Activated gamma-delta T cell treated with anti-CD3 and anti-CD28 coated beads, Interleukin-2, amount 50 U/mL, for 16 hours (primary cell): ENCODE measurements at places on chromosomes 3 and 15.

GRCh38 chr3:149600634-149601033, 57.2 kb downstream of the WWTR1 start:
- DNase-seq: no peak

- no peak for DNase-seq
These were observed 88.5 kb downstream of the GMNC start for GRCh38 chr3:190773948-190774347.

DNA sequence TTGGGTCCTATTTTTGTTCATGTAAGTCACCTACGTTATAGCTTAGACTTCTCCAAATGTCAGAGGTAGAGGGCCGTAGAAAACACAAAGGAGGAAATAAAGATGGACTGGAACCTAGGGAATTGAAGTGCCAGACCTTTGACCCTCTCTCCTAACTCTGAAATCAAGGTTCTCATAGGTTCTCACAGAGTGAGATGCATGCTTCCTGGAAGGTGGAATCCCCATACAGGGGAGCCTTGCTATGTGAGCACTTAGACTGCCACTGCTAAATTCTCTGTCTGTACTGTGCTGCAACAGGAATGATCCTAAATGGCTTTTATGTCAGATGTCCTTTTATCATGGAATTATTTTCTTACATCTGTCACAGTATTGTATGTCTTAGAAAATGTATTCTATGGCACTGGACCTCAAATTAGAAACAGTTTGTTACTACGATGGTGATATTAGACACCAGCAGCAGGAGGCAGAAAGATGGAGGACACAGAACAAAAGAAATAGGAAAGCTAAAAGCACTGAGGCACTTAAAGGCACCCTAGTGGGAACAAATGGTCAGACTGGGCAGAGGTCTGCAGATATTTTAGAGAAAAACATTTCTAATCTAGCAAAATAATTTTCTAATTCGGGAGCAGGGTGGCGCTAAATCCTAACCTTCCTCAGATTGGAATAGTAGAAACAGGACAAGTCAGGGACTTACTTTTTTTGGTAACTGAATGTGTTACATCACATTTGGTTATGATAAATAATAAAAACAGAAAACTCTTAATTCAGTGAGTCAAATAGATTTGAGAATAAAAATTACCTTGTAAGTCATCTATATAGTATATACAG, 60.2 kb upstream of the CDAN1 start:
- DNase-seq: no peak

- DNase-seq: no peak
These were observed 202.3 kb upstream of the MRPL3 start for GRCh38 chr3:131705099-131705498.

GRCh38 chr3:122214711-122215110, 31.2 kb downstream of the CASR start:
- no peak for DNase-seq
